ENCODE measurements at places on chromosomes 2 and 18.

DNA sequence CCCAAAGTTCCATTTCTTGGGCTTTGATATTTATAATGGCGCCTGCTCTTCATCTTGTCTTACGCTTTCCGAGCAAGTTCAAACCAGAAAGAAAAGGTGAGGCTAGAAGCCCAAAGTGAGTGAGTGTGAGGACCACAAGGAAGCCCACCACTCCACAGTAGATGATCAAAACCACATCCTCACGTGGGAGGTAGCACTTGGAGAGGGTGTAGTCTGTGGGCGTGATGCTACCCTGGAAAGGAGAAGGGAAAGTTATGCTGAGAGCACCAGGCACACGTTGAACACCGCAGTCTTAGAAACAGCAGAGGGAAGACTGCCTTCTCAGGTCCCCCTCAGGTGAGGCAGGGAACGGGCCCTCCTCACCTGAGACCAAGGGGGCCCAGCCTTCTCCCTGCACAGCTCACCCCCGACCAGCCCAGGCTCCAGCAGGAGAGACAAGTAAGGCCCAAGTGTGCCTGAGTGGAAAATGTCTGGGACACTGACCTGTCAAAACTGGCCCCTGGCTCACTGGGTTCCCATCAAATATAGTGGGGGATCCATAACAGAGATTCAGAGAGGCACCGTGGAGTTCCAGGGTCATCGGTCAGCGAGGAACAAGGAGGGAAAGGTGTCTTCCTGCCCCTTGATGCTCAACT is 23.6 kb downstream of the MPPE1 start:
- DNase-seq, result no peak

DNA sequence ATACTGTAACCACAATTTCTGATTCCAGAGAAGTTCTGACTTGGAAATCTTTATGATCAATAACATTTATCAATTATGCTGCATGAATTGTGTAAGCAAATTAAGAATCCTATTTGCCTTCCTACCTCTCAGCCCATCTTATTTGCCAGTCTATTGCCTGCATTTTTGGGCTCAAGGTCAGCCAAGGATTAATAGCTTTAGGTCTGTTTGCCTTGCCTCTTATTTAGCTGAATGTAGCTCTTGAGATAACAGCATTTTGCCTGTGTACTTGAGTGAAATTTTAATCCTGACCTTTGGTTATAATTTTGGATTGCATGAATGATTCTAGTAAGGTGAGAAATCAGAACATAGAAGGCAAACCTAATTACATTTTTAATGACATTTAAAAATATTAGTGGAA is 51.2 kb downstream of the MYO3B start:
- no peak for DNase-seq

- peak; percentile 54 for DNase-seq
Measured at GRCh38 chr2:175366815-175367214, 185.3 kb upstream of the ATP5MC3 start.

DNA sequence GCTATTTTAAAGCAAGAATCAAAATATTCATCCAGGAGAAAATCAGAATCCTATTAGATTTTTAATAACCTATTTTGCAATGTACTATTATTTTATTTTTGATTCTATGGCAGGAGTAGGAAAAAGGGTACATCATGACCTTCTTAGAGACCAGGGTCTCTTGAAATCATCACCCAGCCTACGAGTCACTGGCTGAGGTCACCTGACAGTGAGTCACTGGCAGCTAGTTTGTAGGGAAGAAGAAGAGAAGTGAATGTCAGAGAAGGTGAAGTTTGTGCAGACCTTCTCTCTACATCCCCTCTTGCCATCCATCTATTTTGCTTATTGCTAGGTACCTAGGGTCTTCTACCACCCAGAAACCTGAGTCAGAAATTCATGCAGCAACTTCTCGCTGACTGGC is 144.2 kb downstream of the ALK start:
- DNase-seq, result no peak

DNA sequence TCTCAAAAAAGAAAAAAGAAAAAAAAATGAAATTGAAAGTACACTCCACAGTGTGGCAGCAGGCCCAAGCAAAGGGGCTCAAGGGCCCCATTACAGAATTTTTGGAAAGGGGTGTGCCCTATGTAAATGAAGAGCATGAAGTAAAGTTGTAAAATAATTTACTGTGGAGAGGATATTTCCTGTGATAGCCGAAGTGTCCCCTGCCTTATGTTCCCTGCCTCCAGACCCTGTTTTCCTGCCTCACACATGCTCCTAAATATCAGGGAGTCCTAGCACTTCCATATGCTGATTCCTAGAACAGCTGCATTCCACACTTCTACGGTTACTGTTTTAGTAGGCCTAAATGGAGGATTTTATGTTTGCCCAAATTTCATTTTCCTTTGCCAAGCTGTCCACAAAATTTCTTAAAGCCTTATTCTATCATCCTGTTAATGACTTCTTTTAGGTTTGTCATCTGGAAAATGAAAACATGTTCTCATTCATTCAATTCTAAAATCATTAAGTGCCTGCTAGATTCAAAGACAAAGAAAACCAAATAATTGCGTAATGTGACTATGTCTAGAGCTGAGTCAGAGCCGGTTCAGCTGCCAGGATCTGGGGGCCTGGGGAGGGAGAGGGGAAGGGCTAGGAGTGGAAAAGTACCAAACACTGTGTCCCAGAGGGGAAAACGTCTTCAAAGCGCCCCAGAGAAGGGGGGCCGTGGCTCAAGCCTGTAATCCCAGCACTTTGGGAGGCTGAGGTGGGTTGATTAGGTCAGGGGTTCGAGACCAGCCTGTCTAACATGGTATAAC is 25.9 kb upstream of the IMPA2 start:
- DNase-seq, result peak; percentile 78

Data from H4 (cell line).